ENCODE measurements at places on chromosomes 12 and 14. TPM values are rescaled to one million over a fixed set of nuclear protein-coding genes. Genes with fewer than 3 reads are reported as not detected.

LMNTD1 gene
- total RNA-seq = 1.2 TPM

- H3K27ac ChIP-seq = peak within 1 kb of the TSS; percentile 93
- no peaks in the 10 kb centered on the region for H3K27me3 ChIP-seq
- peak; percentile 99 for DNase-seq
- H3K36me3 ChIP-seq = peaks cover 24% of the 10 kb centered on the region
These were observed at the start of gene ANKRD9 for GRCh38 chr14:102509746-102510615. Gene ANKRD9 (minus strand): TSS chr14:102509776. CDS start chr14:102507889, 1,887 bp downstream.

- DNase-seq = no peak
- peaks cover 3% of the 10 kb centered on the region for H3K4me1 ChIP-seq
- H3K4me3 ChIP-seq = no peak overlapping the region
- H3K27ac ChIP-seq = no peak overlapping the region
- H3K36me3 ChIP-seq = no peaks in the 10 kb centered on the region
These were observed 5.2 kb downstream of the ANO4 start for GRCh38 chr12:100799770-100800169.

DNA sequence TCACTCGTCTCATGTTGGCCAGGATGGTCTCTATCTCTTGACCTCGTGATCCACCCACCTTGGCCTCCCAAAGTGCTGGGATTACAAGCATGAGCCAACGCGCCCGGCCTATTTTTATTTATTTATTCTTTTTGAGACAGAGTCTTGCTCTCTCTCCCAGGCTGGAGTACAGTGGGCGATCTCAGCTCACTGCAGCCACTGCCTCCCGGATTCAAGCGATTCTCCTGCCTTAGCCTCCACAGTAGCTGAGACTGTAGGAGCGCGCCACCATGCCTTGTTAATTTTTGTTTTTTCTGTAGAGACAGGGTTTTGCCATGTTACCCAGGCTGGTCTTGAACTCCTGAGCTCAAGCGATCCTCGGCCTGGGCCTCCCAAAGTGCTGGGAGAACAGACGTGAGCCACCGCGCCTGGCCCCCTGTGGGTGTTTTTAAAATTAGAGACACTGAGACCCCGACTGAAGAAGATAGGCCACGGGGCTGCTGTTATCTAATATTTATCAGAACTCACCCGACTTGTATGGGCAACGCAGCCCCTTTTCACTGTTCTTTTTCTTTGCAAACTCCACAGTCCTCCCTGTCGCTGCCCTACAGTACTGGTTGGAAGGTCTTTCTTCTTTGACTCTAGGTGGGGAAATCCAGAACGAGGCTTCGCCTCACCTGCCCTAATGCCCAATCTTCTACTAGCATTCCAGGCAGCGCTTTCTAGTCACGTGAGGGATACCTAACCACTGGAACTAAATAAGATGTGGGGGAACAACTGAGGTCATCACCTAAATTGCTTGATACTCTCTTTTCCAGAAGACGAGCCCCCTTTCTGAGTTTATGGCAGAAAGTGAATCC, 1.4 kb upstream of the GABARAPL1 start:
- peak overlapping the region; percentile 96 for H3K27ac ChIP-seq
- H3K36me3 ChIP-seq = peaks cover 2% of the 10 kb centered on the region
- no peak for DNase-seq
- H3K4me3 ChIP-seq = peak overlapping the region; percentile 79
- peaks cover 9% of the 10 kb centered on the region for H3K4me1 ChIP-seq

- no peak for DNase-seq
- H3K27me3 ChIP-seq = no peaks in the 10 kb centered on the region
- H3K36me3 ChIP-seq = no peaks in the 10 kb centered on the region
- no peak overlapping the region for H3K27ac ChIP-seq
- no peaks in the 10 kb centered on the region for H3K4me1 ChIP-seq
These were observed 61.7 kb upstream of the SLC6A15 start for GRCh38 chr12:84974155-84974815.

DNA sequence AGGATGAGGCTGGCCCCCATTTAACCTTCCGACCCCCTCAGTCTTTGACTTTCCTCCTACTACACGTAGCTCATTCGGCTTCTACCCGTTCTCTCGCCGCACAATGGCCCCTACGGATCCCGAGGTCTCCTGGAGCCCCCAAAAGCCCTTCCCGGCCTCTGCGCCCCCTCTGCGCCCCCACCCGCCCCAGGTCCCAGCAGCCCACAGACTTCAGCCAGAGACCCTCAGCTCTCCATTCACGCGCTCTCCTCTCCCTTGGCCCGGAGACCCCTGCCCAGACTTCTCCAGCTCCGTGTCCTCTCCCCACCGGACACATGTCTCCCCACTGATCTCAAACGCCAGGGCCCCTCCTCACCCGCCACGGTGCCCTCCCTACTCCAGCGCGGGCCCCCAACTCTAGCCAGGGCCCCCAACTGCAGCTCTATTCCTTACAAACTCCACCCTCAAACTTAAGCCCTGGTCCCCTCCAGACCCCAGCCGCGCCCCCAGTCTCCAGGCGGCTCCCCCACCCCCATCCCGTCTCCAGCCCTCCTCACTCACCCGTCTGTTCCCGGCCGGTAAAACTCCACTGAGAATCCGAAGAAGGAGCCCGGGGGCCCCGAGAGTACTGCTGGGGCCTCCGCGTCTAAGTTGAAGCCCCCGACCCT, 502 bp downstream of the ITGA5 start:
- no peak for DNase-seq
- no peaks in the 10 kb centered on the region for H3K27me3 ChIP-seq
- H3K4me3 ChIP-seq = peak overlapping the region; percentile 87
- H3K4me1 ChIP-seq = peaks cover 64% of the 10 kb centered on the region
- H3K27ac ChIP-seq = peak overlapping the region; percentile 91
- H3K36me3 ChIP-seq = no peaks in the 10 kb centered on the region

- H3K27ac ChIP-seq = no peak overlapping the region
- no peaks in the 10 kb centered on the region for H3K27me3 ChIP-seq
- no peaks in the 10 kb centered on the region for H3K4me1 ChIP-seq
These were observed 47.0 kb upstream of the LGR5 start for GRCh38 chr12:71392521-71393145.

DNA sequence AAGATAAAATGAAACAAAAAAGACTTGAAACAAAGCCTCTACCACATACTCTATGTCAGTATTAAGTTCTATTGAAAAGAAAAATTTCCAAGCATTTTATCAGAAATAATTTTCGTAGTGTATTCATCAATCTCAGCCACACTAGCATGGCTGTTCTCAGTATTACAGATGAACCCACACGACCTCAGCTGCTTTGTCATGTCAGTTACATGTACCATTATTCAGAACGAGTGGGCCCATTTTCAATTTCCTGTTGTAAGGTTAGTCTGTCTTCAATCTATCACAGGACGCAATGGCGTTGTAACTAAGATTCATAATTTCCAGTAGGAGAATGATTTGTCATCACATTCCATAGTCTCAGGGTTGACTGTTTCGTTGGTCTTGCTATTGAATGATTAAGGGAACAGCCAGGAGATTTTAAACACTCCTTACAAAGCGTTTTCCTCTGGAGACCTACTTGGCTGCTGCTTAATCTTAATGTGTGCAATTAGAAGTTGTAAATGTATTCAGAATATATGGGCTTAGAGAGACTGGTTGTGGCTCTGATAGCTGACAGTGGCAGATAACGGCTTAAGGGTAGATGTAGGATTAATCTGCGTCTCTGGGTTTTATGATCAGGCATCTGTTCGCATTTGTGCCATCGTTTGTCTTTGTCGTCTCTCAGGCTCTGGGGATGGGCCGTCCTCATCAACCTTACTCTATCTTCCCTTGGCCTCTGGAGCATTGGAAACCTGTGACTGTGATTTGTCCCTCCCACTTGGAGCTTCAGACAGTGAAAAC, 65.4 kb downstream of the GLT1D1 start:
- DNase-seq = no peak
- peaks cover 7% of the 10 kb centered on the region for H3K27me3 ChIP-seq
- H3K4me3 ChIP-seq = no peak overlapping the region
- H3K36me3 ChIP-seq = no peaks in the 10 kb centered on the region
- H3K27ac ChIP-seq = no peak overlapping the region
- no peaks in the 10 kb centered on the region for H3K4me1 ChIP-seq

DNA sequence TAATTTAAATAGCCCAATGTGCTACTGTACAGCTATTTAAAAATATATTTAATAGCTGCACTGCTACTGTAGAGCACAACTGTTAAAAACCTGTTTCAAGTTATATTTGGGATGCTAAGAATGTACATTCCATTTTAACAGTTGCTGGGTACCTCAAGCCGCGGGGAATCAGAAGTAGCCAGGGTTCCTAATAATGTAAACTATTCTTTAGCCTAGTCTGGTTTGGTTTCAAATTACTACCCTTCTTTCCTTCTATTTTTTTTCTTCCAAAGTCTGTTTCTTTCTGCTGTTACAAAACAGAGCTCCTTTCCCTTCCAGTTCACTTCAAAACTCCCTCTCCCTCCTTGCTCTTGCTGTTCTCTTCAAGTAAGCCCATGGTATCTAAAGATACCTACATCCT, 21.3 kb downstream of the SCAF11 start:
- H3K4me3 ChIP-seq = no peak overlapping the region
- H3K4me1 ChIP-seq = peaks cover 92% of the 10 kb centered on the region
- peak overlapping the region; percentile 7 for H3K27ac ChIP-seq
- no peaks in the 10 kb centered on the region for H3K27me3 ChIP-seq
